ENCODE measurements at places on chromosomes 5 and 9. TPM values are rescaled to one million over a fixed set of nuclear protein-coding genes. Genes with fewer than 3 reads are reported as not detected.

FOXD4L6 gene
- not detected for total RNA-seq

FRMPD1 gene
- not detected for total RNA-seq

CARD9 gene
- total RNA-seq, result 10.0 TPM

MAPK9 gene
- total RNA-seq, result 39.5 TPM

PDE6A gene
- 0.09 TPM for total RNA-seq

PLAC8L1 gene
- total RNA-seq, result not detected

OTP gene
- not detected for total RNA-seq

CCDC171 gene
- total RNA-seq, result 3.0 TPM

HTR4 gene
- total RNA-seq, result 0.43 TPM

LHX2 gene
- total RNA-seq, result not detected

IL13 gene
- total RNA-seq, result not detected

SPINK9 gene
- total RNA-seq, result not detected

SVEP1 gene
- 88.1 TPM for total RNA-seq

MAMDC4 gene
- 12.9 TPM for total RNA-seq

SHC3 gene
- total RNA-seq, result 12.9 TPM

PTGS1 gene
- total RNA-seq, result 16.4 TPM

NR2F1 gene
- total RNA-seq, result 83.2 TPM

BAAT gene
- 1.0 TPM for total RNA-seq

PCSK1 gene
- not detected for total RNA-seq

C9orf43 gene
- not detected for total RNA-seq

RORB gene
- total RNA-seq, result 2.1 TPM

FLT4 gene
- 38.6 TPM for total RNA-seq

SHISAL2B gene
- not detected for total RNA-seq

LCNL1 gene
- total RNA-seq, result 5.1 TPM

RIMOC1 gene
- 28.2 TPM for total RNA-seq

FAM114A2 gene
- 37.4 TPM for total RNA-seq

ATG12 gene
- total RNA-seq, result 36.5 TPM

SPATA31A3 gene
- not detected for total RNA-seq

NDST1 gene
- 143 TPM for total RNA-seq

ZFP2 gene
- 2.1 TPM for total RNA-seq

CDC25C gene
- 0.29 TPM for total RNA-seq

OSMR gene
- 85.6 TPM for total RNA-seq

POMT1 gene
- 25.2 TPM for total RNA-seq

AQP7 gene
- 2.4 TPM for total RNA-seq

KCNV2 gene
- not detected for total RNA-seq

SHROOM1 gene
- total RNA-seq, result 24.2 TPM

TEX48 gene
- not detected for total RNA-seq

BTNL9 gene
- 99.8 TPM for total RNA-seq

FAM170A gene
- not detected for total RNA-seq

PCA3 gene
- total RNA-seq, result not detected

CDK5RAP2 gene
- total RNA-seq, result 54.2 TPM

DOCK8 gene
- total RNA-seq, result 83.4 TPM

MXD3 gene
- total RNA-seq, result 10.1 TPM

SLC26A2 gene
- total RNA-seq, result 18.9 TPM

PCDHB12 gene
- 2.8 TPM for total RNA-seq

OR1J4 gene
- not detected for total RNA-seq

SURF4 gene
- 142 TPM for total RNA-seq

HCN1 gene
- total RNA-seq, result 0.12 TPM

QRFP gene
- not detected for total RNA-seq

Measured in upper lobe of right lung (tissue), 1 donor.